AG04449 (cell line): ENCODE measurements at places on chromosomes 5 and 9.

DNA sequence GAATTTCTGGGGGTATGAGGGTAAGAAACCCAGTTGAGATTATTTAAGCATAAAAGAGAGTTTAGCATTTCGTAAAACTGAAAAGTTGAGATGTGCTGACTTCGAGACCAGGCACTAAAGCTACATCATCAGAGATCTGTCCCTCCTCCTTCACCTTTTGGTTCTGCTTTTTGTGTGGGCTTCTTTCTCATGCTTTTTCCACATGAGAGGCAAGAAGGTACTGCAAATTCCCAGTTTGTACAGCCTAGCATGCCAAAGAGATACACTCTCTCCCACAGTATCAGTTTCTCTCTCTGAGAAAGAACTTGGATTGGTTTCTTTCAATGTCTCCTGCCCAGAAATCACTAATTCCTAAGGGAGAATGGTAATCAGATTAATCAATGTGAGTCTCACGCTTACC lies 584.7 kb downstream of the SEMA5A start:
- DNase-seq = no peak

GRCh38 chr9:109969011-109969410 lies 189.0 kb downstream of the PALM2AKAP2 start:
- no peak for DNase-seq

DNA sequence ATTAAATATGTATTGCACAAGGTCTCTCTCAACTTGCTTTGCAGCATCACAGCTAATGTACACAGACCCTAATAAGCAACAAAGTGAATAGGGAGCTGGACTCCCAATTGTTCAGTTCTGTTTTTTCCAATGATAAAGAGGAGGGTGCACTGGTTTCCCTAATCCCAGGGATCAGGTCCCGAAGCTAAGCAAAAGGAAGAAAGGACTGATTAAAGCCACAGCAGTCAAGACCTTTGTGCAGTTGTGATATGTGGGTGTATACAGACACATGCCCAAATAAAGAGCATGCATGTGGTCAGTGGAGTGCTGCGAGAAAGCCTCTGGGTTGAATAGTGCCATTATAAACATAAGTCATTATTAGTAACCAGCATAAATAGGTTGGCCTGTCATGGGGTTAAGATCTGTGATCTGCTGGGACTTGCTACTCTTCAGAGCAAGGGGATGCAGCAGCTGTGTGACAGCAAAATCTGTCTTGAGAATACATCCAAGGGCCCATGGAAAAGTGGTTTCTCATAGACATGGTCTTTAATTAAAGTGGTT lies 1863.1 kb upstream of the WWC1 start:
- DNase-seq = no peak

- no peak for DNase-seq
Measured at GRCh38 chr9:105901514-105902109, 207.3 kb downstream of the TMEM38B start.

DNA sequence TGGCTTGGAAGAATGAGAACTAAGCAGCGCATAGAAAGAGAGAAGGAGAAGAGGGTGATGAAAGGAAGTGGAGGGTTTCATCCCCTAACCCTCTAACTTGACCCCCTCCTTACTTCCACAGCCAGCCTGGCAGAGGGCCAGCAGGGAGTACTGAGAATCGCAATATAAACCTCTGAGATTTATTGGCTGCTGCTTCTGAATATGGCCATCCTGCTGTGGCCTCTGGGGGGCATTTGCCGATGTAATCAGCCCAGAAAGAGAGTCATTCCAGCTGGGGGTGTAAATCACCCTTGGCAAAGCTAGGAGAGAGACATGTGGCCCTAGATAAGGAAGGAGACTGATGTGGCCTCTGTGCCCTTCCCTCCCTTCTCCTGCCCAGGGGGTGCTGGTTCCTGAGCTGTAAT lies 960 bp upstream of the GFRA3 start:
- DNase-seq = no peak

GRCh38 chr9:98385751-98386150 lies 130.3 kb upstream of the TBC1D2 start:
- no peak for DNase-seq

DNA sequence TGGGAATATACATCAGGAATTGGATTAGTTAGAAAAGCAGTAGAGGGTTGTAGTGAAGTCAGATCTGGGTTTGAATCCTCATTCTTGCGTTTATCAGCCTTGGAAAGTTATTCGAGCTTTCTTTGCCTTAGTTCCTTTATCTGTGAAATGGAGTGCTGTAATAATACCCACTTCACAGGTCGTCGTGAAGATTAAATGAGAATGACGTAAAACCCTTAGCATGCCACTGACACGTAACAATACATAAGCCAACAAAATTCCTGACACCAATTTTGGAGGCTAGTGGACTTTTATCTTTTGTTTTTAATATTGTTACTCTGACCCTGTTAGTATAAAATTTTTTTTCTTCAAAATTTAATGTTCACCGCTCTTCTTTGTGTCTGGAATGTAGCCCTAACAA lies 3.4 kb downstream of the SKP2 start:
- no peak for DNase-seq

DNA sequence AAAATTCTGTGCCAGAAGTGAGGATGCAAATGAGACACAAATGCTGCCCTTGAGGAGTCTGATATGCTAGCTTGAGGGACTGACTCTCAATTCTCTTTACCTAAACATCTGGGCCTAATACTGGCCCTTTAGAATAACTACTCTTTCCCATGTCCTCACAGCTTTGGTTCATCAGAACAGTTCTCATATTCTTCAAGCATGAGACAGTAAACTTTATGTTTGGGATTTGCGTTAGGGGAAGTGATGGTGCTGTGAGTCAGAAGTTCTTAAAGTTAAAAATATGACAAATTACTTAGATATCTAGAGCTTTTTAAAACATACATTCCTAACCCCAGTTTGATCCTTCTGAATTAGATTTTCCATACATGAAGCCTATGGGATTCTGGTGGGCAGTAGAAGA lies 665.0 kb upstream of the RGMB start:
- peak; percentile 97 for DNase-seq

- DNase-seq = no peak
Measured at GRCh38 chr9:134373269-134373668, 47.0 kb downstream of the RXRA start.

- peak; percentile 75 for DNase-seq
Measured at GRCh38 chr5:43193181-43193893, 1.3 kb downstream of the NIM1K start.

DNA sequence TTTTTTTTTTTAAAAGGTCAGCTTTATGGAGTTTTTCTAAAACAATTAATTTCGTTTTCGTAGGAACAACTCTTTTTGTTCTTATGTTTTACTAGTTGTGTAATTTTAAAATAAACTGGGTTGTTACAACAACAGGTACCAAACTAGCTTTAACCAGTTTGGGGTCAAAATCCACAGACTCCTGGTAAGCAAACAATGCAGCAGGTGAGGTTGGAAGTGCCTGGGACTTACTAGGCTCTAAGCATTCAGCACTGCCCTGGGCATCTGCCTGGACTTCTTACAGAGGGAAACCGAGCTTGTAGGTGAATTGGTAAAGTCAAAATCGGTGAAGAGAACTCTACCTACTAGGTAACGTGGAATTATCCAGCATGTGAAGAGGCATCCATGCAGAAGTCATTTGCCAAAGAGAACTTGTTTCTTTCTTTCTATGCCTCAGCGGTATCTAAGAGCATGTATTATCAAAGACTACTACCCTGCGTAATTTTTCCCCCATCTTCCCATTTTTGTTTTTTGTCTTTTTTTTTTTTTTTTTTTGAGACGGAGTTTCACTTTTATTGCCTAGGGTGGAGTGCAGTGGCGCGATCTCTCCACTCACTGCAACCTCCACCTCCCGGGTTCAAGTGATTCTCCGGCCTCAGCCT lies 145.4 kb downstream of the KCTD16 start:
- no peak for DNase-seq

DNA sequence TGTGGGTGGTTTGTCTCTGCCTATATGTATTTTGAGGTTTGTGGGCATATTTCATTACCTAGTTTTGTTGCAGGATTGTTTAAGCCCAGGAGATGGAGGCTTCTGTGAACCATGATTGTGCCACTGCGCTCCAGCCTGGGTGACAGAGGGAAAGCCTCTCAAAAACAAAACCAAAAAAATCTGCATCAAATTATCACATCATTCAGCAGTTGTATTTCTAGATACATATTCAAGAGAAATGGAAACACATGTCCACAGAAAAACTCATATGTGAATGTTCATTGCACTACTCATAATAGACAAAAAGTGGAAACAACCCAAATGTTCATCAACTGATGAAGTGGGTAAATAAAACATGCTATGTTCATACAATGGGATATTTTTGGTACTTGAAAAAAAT lies 29.9 kb downstream of the HSPA4 start:
- no peak for DNase-seq

DNA sequence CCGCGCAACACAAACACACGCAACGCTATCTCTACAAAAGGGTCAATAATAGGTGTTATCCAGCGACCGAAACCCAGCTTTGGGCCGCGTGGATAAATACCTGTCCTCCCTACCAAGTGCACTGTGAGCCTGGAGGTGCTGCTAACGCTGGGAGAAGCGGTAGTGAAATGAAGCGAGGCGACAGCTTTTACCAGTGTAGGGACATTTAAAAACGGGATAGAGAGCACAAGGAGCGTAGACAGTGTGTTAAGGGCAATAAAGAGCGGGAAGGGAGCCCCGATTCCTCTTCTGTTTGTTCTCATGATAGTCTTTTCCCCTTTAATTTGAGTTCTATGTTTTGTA lies 421 bp upstream of the DEPDC1B start:
- no peak for DNase-seq

DNA sequence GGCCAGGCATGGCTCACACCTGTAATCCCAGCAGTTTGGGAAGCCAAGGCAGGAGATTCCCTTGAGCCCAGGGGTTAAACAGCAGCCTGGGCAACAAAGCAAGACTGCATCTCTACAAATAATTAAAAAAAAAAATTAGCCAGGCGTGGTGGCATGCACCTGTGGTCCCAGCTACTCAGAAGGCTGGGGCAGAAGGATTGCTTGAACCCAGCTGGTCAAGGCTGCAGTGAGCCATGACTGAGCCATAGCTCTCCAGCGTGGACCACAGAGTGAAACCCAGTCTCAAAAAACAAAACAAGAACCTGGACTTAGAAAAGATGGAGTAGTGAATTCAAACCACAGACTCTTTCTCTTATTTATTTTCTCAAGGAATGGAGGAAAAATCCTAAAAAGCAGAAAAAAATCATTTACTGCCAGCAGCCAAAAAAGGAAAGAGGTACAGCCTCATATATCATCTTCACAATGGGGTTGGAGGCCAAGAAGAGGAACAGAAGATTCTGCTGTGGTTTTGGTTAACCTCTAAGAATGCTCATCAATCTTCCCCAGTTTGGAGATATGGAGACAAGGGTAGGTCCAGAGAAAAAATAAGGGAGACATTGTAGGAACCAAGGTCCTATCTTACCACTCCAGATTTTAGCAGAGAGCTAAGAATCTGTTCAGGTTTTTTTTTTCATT lies 40.0 kb upstream of the MYO10 start:
- DNase-seq = no peak

- no peak for DNase-seq
Measured at GRCh38 chr5:157067005-157067404, 8.1 kb upstream of the HAVCR1 start.

DNA sequence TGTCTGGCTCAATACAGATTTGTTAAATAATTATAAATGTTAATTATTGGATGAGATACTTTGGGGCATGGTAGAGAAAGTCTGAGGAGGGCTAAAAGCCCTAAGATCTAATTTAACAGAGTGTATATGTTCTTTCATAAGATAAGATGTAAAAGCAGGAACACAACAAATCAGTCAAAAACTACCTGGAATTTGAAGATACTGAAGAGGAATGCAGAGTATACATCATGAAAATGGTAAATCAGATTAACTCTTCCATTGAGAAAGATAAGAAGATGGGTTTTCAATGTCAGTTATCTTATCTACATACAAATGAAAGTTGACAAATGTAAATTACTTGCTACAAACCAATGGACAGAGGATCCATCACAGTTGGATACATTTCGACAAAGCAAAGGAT lies 107.3 kb upstream of the NFIB start:
- DNase-seq = no peak

GRCh38 chr5:33933723-33934169 lies 2.4 kb upstream of the RXFP3 start:
- DNase-seq = no peak

GRCh38 chr5:62419609-62420008 lies 7.0 kb downstream of the IPO11 start:
- no peak for DNase-seq

DNA sequence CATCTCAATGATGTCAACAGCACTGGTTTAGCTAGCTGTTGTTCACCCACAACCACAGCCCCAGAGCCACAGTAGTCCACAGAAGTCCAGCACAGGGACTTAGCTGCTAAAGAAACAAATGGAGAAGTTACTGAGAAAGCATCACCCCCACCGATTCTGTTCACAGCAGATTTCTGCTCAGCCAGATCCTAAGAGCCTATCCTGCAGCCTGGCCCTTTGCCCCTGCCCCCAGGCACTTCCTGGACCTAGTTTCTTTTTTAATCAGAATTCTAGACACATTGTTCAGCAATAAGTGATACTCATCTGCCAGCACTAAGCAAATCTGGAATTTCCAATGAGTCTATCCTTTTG lies 7.4 kb downstream of the B4GALT1 start:
- no peak for DNase-seq

GRCh38 chr5:160064417-160064810 lies 54.8 kb downstream of the PWWP2A start:
- no peak for DNase-seq

- DNase-seq = no peak
Measured at GRCh38 chr5:133287500-133287899, 235.7 kb downstream of the HSPA4 start.

DNA sequence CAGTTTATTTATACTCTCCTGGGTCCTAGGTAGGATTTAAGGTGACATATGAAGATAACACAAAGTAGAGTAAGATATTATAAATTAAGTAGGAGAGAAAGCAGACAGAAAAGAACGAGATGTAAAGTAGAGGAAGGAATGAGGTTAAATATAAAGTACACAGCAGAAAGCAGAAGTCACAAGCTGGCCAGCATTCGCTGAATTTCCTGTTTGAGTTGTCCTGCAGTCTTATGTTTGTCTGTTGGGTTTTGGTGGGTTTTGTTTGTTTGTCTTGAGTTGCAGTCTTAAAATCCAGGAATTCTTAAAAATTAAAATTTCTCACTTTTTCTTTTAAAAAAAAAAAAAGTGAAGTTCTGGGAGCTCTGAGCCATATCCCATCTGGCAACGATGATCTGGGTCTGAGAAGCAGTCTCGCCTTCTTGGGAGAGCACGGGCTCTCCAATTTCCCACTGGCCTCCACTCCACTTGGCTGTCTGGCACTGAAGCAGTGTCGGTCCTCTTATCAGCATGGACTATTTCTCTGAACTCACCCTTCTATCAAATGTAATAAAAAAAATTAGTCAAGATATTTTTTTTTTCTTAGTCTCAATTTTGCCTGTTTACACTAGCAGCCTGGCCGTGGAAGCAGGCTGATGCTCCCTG lies 2.0 kb downstream of the S100Z start:
- no peak for DNase-seq

DNA sequence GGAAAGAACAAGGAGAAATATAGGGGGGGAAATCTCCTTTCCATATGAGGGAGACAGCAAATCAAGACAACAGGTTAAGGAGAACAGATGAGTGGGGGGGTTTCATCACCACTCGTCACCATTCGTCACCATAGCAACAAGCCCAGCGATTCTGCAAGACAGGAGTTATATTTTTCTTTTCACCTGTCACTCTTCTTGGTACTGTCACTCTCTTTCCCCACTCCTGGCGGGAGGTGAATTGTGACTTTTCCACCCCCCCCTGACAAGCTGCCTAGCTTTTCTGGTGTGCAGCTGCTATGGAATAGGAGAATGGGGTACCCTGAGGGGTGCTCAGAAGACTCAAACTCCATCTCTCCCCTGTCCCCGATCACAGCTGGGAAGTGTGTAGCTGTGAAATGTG lies 239.9 kb downstream of the FAM114A2 start:
- DNase-seq = no peak
